ENCODE measurements at places on chromosomes 1 and 21.

GRCh38 chr1:116556289-116557006 lies 14.4 kb downstream of the CD58 start:
- DNase-seq, result no peak

DNA sequence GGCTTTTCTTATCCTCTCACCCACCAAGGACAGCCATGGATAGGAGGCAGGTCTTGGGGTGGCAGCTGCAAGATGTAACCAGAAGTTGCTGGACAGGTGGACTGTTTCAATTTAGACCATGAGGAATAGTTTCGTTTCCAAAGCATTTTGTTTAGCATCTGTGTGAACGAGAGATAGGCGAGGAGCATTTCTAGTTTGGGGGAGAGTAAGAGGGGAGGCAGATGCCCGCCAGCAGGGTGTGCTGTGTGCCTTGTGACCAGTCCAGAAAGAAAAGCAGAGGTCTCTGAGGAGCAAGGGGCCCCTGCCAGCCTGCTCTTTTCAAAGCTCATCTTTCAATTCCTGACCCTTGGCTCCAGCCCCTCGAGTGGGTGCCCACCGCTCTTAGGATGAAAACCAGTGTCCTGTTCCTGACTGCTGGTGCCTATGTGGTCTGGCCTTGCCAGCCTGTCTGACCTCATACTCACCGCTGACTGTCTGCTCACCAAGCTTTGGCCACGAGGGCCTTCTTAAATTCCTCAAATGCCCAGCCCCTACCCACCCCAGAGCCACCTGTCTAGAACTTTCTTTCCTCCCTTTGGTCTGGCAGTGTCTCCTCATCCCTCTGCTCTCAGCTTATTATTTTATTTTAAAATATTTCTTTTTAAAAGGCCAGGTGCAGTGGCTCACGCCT lies 8.5 kb downstream of the SERINC2 start:
- DNase-seq, result no peak

GRCh38 chr1:61215676-61216289 lies 133.4 kb downstream of the NFIA start:
- no peak for DNase-seq

- DNase-seq, result no peak
These were observed 33.9 kb upstream of the ATP2B4 start for GRCh38 chr1:203592730-203593129.

GRCh38 chr1:25675729-25676476 lies 59.3 kb downstream of the MAN1C1 start:
- no peak for DNase-seq

GRCh38 chr1:31920956-31921355 lies 17.2 kb downstream of the PTP4A2 start:
- no peak for DNase-seq

DNA sequence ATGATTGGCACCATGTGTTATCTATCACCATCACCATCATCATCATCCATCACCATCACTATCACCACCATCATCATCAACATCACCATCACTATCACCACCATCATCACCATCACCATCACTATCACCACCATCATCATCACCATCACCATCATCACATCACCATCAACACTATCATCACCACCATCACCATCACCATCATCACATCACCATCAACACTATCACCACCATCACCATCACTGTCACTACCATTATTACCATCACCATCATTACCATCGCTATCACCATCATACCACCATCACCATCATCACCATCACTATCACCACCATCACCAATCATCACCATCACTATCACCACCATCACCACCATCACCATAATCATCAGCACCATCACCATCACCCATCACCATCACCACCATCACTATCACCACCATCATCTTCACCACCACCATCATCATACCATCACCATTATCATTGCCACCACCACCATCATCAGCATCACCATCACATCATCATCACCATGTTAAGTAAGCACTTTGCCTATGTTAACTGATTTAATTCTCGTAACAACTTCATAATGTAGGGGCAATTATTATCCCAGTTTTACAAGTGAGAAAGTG lies 112.8 kb downstream of the LIPI start:
- DNase-seq, result no peak

- no peak for DNase-seq
These were observed 12.5 kb downstream of the SLX9 start for GRCh38 chr21:44952116-44952928.

DNA sequence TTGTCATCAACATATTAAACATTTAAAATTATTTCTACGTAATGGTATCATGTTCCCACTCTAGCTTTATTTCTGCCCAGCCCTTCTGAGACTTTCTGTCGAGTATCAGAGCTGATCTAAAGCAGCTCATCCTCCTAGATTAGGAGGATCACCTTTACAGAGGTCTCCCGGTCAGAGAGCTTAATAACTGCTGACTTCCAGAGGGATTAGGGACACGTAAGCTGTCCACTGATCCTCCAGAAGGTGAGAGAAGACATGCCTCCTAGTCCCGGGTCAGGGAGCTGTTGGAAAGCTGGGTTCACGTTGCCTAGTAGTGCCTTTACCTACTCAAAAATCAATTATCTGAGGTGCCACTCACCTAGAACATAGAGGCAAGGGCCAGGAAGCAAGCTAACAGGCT lies 31.2 kb upstream of the NADK start:
- DNase-seq, result no peak

DNA sequence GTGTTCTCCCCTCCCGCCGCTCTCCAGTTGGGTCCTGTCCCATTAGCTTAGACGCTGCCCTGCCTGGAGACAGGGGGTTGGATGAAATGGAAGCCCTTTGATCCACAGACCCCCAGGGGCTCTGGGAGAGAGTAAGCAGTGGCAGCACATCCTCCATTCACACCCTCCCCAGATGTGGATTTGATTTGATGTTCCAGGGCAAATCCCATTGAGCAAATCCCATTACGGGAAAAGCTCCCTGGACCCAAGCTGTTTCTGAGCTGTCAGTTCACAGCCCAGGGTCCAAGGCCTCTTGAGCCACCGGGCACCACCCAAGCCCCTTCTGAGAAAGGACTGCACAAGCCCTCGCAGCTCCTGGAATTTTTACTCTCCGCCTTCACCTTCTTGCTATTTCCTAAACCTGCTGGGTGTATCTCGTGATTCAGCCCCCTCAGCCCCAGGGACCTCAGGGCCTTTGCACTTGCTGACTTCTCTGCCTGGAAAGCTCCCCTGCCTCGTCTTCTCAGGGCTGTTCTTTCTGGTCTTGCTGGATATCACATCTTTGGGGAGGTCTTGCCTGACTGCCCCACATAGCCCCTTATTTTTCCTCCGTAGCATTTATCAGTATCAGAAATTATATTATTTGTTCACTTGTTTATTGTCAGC lies 101.1 kb downstream of the PAX7 start:
- DNase-seq, result no peak

DNA sequence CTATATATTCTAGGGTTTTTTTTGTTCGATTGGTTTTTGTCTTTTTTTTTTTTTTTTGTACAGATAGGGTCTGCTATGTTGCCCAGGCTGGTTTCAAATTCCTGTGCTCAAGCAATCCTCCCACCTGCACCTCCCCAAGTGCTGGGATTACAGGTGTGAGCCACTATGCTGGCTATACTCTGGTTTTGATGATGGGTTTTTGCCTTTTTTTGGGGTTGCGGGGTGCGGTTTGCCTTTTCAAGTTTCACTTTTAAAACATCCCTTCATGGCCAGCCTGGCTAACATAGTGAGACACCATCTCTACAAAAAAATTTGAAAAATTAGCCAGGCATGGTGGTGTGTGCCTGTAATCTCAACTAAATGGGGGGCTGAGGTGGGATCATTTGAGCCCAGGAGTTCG lies 10.0 kb downstream of the KDM5B start:
- no peak for DNase-seq

DNA sequence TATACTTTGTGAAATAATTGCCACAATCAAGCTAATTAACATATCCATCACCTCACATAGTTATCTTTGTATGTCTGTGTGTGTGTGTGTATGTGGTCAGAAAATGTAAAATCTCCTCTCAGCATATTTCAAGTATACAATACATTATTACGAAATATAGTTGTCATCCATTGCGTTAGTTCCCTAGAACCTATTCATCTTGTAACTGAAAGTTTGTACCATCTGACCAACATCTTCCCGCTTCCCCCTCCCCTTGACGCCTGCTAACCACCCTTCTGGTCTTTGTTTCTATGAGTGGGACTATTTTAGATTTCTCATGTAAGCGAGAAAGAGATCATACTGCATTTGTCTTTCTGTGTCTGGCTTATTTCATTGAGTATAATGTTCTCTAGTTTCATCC lies 455.3 kb downstream of the KCNT2 start:
- no peak for DNase-seq

Measured in NCI-H526 (cell line).